HepG2 (cell line): ENCODE measurements at places on chromosomes 6 and 20. TPM values are rescaled to one million over a fixed set of nuclear protein-coding genes. Genes with fewer than 3 reads are reported as not detected.

Gene TP53TG5
- 0.11 TPM in 1 of 2 replicates, not detected in the other for polyA plus RNA-seq

DNA sequence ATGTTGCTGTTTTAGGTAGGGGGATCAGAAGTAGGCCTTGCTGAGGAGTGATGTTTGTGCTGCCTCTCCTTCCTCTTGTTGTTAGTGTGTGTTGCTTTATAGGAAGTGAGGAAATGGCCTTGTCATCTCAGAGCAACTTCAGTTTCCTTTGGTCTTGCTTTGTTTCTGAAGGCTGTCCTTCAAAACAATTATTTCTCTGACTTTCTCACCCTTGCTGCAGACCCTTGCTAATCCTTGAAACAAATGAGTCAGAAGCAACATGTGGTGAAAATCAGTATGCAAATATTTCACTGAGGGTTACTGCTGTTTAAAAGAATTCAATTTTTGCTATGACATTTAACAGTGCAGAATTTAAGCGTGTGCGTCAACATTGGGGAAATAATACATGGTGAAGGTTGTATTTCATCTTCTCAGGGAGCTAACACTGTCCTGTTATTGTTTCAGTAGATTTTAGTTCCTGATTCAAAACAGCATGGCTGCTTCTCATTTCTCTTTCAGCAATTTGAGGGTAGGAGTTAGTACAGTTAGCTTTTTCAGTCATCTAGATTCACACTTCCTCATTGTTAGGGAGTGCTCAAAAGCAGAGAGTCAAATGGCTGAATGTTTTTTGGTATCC, 13.8 kb downstream of the RNF144B start:
- no peak for DNase-seq

DNA sequence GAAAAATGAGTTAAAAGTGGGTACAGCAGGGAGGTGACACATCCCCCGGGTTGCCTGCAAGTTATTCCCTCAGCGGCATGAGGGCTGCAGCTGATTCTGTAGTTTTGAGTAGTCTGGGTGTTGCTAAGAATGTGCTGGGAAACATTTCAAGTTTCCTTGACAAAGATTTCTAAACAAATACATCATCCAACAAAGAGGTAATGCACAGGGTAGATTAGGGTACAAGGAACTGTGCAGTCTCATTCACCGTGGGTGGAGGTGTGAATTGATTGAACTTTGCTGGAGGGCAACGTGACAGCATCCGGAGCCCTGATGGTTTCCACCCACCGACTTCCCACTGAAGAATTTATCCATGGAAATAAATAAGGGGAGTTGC, 21.8 kb downstream of the CASS4 start:
- no peak for DNase-seq

DNA sequence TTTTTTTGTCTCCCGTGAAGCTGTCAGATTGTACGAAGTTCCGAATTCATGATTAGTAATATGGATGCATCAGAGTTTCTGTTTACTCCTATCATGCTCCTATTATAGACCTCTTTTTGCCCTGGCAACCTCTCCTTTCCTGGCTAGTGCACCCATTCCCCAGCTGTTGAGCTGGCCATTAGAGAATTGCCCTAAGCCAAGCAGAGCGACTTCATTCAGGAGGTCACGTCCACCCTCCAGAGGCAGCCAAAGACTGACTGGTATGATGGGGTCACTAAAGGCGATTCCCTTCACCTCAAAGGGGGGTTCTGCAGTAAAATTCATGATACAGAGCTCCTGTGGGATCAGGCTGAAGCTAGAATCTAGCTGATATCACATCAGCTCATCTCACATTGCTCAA, 351.9 kb downstream of the BTBD3 start:
- no peak for DNase-seq
